Calu3 (cell line): ENCODE measurements at places on chromosomes 2 and 18.

DNA sequence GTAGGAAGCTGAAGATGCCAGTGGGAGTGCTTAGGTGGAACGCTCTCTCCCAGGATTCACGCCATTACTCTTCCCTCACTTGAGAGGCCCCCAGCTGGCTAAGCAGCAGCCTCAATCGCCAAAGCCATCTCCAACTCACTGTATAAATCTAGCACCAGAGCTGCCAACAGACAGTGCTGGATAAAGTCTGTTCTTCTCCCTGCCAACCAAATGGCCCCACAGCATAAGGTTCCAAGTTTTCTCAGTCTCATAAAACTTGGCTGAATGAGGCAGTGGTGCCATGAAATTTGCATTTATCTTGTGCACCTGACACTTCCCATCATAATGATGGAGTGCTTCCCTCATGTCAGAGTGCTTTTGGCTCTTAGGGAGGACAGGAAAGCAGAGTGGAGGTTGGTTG is 428.2 kb upstream of the ETAA1 start:
- DNase-seq = no peak

- DNase-seq = peak; percentile 16
Observed at GRCh38 chr2:212863185-212863588, 288.2 kb downstream of the IKZF2 start.

DNA sequence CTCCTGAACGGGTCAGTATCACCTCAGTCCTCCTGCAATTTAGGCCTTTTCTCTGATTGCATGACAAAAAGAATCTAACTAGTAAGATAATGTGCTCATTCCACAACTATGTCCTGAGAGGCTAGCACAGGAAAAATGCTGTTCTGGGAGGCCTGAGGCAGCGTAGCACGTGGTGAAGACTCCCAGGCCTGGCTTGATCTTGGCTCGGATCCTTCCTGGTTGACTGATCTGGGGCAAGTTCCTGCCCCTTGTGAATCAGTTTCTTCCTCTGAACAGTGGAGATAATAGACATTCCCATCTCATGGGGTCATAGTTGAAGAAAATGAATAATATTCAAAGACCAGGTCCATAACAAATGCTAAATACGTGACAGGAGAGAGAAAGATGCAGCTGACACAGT is 12.3 kb downstream of the FBLN7 start:
- no peak for DNase-seq

GRCh38 chr2:115460008-115460407 is 1017.6 kb downstream of the DPP10 start:
- no peak for DNase-seq

- DNase-seq = no peak
Observed at GRCh38 chr18:47425365-47425764, 173.9 kb upstream of the SKOR2 start.

DNA sequence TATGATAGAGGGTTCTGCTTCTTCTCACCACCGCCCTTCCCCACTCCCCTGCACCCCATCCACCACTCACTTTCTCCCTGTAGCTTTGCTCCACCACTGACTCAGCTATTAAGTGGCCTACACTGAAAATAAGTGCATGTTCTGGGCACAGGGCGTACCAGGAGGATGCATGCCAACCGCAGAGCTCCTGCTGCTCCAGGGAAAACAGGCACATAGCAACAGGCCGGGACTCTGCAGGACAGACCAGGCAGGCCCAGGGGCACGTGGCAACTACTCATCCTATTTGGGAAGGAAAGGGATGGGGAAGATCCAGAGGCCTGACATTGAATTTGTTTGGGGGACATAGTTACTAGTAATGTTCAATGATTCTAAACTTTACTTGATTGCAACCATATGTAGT is 28.4 kb downstream of the ARL4C start:
- no peak for DNase-seq

DNA sequence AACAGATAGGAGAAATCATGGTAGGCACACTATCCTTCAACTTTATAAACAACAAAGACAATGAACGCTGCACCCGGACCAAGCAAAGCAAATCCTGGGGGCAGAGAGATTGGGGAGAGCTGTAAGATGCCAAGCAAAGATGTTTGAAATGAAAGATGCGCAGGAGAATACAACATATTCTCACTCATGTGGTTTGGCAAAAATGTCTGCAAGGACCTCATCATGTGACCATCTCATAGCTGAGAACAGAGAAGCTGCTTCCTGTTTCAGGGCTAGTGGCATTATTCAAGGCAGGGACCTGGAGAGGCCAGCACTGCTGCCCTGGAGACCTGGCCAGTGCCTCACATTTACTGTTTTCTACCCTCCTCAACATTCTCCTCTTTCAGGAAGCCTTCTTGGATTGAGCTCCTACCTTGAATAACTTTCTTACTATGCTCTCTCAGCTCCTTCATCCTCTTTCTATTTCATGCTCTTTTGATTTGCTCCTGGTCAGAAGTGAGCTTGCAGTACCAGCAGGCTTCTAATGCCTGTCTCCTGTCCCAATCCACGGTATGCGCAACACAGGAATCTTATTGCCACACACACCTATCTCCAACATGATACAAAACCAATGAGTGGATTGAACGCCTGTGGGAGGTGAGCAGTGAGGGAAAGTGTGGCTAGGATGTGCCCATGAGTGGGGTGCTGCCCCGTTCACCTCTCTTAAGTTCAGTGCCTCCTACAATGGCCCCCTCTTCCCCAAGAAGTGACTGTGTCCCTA is 133.0 kb downstream of the CELF4 start:
- DNase-seq = no peak

- no peak for DNase-seq
Observed at GRCh38 chr2:122478117-122478516, 722.7 kb downstream of the TSN start.

- DNase-seq = no peak
Observed at GRCh38 chr2:29245742-29246382, 130.6 kb downstream of the CLIP4 start.

GRCh38 chr2:229085439-229085838 is 185.6 kb downstream of the PID1 start:
- no peak for DNase-seq

GRCh38 chr2:1593371-1594122 is 150.8 kb downstream of the PXDN start:
- no peak for DNase-seq

DNA sequence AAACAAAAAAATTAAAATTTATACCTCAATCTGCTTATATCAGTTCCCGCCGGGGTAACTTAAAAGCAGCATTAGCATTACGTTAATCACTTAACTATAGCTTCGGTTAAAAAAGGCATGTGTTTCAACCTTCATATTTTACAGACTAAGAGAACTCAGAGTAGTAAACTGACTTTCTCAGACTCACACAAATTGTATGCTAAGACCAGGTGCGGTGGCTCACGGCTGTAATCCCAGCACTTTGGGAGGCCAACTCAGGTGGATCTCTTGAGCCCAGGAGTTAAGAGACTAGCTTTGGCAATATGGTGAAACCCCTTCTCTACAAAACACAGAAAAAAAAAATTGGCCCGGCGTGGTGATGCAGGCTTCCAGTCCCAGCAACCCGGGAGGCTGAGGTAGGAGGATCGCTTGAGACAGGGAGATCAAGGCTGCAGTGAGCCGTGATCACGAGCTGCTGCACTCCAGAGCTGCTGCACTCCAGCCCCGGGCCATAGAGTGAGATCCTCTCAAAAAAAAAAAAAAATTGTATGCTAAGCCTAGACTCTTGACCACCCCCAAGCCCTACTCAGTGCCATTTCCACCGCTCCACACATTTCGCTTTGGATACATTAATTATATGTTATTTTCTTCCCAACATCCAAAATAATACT is 2.4 kb downstream of the HNRNPLL start:
- no peak for DNase-seq

DNA sequence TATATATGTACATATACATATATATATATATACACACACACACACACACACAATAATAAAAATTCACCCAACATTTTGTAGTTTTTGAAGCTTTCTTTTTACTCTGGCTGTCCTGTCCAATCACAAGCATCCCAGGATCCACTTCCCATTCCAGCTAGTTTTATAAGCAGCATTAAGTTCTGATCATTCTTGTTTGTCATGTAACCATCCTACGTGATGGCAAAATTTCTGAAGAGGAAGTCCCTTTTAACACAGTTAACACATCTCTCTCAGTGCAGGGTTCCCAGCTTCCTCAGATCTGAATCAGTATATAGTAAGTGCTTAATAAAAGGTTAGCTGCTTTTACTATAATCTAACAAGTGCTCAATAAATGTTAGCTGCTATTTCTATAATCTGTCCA is 26.4 kb downstream of the MYOM1 start:
- no peak for DNase-seq

DNA sequence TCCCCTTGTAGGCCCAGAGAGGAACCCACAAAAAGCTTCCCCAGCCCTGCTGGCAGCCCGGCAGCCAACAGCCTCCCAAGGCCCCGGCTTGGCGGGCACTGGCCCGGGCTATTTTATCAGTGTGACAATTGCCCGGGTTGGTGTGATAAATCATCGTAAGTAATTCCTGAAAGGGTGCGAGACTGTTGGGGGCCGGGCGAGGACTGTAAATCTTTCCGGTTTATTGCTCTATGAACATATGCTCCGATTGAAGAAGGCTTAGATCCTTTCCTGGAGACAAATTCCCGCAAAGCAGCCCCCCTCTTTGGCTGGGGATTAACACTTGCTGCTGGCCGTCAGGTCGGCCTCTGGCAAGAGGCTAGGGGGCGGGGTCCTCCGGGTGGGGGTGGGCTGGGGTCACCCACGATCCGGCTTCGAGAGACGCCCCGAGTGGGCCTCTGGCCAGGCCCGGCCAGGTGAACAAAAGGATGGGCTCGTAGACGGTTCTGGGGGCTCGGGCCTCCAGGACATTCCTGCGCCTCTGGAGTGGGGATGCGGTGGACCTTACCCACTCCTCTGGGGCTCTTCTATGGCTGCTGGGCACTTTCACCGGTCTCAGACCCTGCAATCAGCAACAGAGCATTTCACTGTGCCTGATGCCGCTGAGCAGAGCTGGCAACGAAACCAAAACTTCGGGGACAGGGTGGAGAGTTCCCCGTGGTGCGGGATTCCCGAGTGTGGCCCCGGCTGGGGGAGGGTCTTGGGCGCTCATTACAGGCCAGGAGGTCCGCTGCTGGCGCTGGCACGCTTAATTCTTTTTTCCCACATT is 2.0 kb downstream of the HOXD3 start:
- DNase-seq = no peak

DNA sequence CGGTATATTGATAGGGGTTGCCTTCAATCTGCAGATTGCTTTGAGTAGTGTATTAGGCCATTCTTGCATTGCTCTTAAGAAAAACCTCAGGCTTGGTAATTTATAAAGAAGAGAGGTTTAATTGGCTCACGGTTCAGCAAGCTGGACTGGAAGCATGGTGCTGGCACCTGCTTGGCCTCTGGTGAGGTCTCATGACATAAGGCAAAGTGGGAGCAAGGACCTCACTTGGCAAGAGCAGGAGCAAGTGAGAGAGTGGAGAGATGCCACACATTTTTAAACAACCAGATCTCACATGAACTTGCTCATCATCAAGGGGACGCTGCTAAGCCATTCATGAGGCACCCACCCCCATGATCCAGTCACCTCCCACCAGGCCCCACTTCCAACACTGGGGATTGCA is 4.9 kb downstream of the MAP3K2 start:
- DNase-seq = no peak

DNA sequence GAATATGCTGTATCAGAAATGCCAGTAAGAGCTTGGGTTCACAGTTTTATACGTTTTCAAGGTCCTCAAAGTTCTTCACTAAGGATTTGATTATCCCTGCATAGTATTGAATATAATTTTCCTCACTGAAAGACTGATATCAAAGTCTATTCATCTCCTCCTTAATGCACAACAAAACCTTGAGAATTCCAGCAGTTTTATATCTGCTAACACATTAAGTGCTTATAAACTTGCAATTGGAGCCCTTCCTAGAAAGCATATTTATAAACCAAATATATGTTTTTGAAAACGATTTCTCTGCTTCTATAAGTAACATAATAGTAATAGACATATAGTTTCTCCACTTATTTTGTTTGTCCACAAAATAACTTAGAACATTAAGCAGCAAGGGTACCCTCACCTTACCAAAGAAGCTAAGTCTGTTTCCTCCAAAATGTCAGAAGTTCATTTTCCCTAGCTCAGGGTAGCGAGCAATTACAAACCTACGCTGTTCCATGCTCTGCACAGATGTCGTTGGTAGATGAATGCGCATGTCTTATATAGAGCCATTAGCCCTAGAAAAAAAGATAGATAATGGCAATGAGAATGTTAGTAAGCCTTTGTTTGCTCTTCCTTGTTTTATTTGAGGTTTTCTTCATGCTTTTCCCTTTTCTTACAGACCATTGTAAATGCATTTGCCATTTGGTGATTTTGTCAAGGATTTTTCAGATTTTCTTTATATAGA is 213.2 kb downstream of the RBM43 start:
- no peak for DNase-seq

DNA sequence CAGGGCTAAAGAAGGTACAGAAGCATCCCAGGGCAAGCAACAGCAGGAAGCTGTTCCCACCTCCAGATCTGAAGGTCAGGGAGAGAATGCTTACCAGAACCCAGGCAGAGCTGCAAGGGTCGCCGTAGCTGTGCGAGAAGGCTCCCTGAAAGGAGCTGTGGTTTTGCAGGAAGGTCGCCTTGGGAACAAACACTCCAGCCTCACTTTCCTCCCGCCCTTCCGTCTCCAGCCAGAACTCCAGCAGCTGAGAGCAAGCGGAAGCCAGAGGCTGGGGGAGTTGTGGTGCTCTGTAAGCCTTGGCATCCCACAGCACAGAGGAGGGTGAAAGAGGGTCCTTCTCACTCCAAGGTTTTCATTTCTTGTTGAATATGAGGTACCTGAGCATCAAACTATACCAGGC is 18.3 kb upstream of the ICOS start:
- no peak for DNase-seq

DNA sequence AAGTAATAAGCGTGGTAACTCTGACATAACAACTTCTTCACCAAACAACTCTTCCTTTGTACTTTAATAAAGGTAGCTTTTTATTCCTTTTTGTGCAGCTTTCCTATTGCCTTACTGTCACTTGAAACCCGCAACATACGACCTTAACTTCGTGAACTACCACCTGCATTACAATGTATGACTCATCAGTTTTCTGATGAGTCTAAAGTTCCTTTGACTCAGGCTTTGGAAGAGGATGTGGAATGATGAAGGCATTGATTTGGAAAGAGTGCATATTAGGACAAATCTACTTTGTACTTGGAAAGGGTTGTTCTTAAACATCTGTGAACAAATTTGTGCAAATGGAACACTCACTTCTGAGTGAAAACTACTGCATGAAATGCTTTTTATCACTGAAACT is 1012.1 kb downstream of the TMEM182 start:
- no peak for DNase-seq
